Right cardiac atrium (tissue), 5 donors: ENCODE measurements at places on chromosomes 4 and X. TPM values are rescaled to one million over a fixed set of nuclear protein-coding genes. Genes with fewer than 3 reads are reported as not detected.

Gene TMEM144
- 6.9 TPM for polyA plus RNA-seq

Gene SLC6A14
- not detected for polyA plus RNA-seq

Gene NPY1R
- 4.5 TPM for polyA plus RNA-seq

Gene VEGFC
- polyA plus RNA-seq, result 4.9 TPM

Gene GPR50
- not detected for polyA plus RNA-seq

Gene SPANXN2
- polyA plus RNA-seq, result not detected

Gene MAOB
- polyA plus RNA-seq, result 59.7 TPM

Gene ZFX
- 5.6 TPM for polyA plus RNA-seq

Gene DCLK2
- polyA plus RNA-seq, result 7.3 TPM

Gene RBMXL3
- polyA plus RNA-seq, result not detected

Gene RS1
- polyA plus RNA-seq, result not detected

Gene PNCK
- polyA plus RNA-seq, result 9.1 TPM

Gene MAGEA1
- not detected for polyA plus RNA-seq

Gene F8A2
- not detected for polyA plus RNA-seq

Gene MAGEA8
- polyA plus RNA-seq, result not detected

Gene AMER1
- polyA plus RNA-seq, result 2.4 TPM

Gene SSX2
- polyA plus RNA-seq, result not detected

Gene TKTL2
- not detected for polyA plus RNA-seq

Gene RBM47
- 0.97 TPM for polyA plus RNA-seq

Gene MID2
- 0.79 TPM for polyA plus RNA-seq

Gene PPP1R2C
- not detected for polyA plus RNA-seq

Gene MAGEH1
- 22.1 TPM for polyA plus RNA-seq

Gene ZFP92
- polyA plus RNA-seq, result 0.32 TPM

Gene ITM2A
- polyA plus RNA-seq, result 76.3 TPM

Gene ZNF157
- 0.09 TPM for polyA plus RNA-seq

Gene ZXDA
- polyA plus RNA-seq, result 1.0 TPM

Gene NXF2B
- polyA plus RNA-seq, result not detected

Gene LDB2
- polyA plus RNA-seq, result 41.0 TPM

Gene ZRSR2
- polyA plus RNA-seq, result 13.6 TPM
